Effector memory CD8-positive, alpha-beta T cell (primary cell): ENCODE measurements at places on chromosomes 1 and 21.

GRCh38 chr1:84347271-84347931 lies 45.9 kb downstream of the SAMD13 start:
- no peak for DNase-seq

DNA sequence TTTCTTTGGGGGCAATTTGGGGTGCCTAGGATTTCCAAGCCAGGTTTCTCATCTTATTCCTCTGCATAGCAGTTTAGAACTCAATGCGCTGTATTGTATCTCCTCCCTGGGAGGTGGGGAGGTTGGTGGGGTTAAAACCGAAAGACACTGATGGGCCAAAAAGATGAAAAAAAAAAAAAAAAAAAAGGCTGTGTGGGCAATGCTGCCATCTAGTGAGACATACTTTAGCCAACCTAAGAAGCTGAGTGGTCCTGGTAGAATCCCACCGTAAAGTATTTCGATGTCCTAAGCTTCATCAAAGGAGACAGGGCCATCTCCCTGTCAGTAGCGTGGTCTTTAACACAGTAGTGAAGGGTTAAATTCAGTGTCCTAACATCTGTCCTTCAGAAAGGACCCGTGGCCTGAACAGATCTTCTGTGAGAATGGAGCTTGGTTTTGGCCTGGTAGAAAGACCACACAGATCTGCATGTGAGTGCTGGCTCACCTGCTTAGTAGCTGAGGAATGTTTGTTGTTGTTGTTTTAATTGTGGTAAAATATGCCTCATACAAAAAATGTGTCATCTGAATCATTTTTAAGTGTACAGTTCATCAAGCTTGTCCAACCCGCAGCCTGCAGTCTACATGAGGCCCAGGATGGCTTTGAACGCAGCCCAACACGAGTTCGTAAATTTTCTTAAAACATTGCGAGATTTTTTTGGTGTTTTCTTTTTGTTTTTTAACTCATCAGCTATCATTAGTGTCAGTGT lies 226.2 kb downstream of the KIF26B start:
- DNase-seq: no peak

DNA sequence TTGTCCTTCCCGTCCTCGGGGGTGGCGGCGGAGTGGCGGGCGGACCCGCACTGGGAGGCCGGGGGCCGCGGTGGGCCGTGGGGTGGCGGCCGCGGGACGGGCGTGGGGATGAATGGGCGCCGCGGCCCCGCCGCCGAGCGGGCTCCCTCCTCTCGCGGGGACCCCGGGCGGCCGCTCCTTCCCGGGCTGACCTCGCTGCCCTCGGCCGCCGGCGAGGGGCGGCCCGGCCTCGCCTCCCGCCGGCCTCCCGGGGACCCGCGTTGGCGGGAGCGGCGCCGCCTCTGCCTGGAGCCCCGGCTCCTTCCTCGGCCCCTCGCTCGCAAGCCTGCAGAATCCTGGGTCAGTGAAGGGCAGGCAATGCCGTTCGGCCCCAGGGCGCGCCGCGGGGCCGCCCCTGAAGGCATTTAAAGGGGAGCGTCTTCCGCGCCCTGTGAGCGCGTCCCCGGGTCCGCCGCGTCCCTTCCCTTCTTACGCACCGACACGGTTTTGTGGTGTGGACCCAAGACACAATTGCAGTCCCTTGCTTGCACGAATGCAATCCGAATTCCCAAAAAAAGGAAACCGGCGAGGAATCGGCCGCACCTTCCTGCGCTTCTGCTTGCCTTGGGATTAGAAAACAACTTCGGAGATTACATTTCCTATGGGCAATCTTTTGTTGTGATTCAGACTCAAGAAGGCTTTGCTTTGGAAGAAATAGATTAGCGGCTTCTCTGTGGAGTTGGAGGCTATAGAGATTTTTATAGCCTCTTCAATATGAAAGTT lies 776 bp downstream of the ITSN1 start:
- DNase-seq: peak; percentile 4

DNA sequence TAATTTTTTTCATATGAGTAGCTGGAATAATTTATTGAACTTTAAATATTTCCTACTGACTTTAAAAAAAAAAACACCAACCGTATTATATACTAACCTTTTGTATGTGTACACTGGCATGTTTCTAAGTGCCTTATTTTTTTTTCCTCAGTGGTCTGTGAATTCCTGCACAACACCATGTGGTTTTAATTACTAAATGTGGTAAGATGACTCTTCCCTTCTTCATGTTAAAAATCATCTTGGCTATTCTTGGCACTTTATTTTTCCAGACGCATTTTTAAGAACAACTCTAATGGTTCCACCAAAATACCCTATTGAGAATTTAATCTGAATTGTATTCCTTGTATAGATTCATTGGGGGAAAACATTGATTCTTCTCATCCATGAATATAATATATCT lies 28.4 kb downstream of the PPP2R5A start:
- no peak for DNase-seq

- no peak for DNase-seq
These were observed 47.7 kb upstream of the RBM15 start for GRCh38 chr1:110291241-110292030.

GRCh38 chr1:21882721-21883415 lies 54.2 kb downstream of the HSPG2 start:
- no peak for DNase-seq

DNA sequence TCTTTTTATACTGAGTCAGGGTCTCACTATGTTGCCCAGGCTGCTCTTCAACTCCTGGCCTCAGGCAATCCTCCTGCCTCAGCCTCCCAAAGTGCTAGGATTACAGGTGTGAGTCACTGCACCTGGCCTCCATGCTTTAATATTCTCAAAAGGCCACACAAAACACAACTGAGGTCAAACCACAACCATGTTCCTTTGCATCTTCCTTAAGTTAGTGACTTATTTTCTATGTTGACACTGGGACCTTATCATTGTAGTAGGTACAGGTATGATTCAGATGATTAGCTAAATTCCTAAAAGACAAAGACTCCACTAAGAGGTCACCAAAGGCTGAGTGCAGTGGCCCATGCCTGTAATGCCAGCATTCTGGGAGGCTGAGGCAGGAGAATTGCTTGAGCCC lies 131.9 kb upstream of the ATP1B1 start:
- DNase-seq: no peak

DNA sequence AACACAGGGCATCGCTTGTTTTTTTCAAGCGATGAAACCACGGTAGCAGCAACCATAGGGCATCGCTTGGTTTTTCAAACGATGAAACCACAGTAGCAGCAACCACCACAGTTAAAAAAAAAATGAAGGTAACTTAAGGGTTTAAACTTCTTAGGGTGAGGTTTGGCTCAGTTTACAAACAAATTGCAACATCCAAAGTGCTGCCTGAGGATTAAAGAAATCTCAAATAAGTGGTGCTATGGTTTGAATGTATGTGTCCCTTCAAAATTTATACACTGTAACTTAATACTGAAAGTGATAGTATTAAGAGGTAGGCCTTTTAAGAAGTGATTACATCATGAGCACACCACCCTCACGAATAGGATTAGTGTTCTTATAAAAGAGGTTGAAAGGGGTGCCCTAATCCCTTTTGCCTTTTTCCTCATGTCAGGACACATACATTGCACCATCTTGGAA lies 6.4 kb upstream of the GBP5 start:
- no peak for DNase-seq

- DNase-seq: no peak
These were observed 16.4 kb downstream of the BSND start for GRCh38 chr1:55015123-55015522.

- DNase-seq: no peak
These were observed 12.1 kb downstream of the LGR6 start for GRCh38 chr1:202205523-202206190.

DNA sequence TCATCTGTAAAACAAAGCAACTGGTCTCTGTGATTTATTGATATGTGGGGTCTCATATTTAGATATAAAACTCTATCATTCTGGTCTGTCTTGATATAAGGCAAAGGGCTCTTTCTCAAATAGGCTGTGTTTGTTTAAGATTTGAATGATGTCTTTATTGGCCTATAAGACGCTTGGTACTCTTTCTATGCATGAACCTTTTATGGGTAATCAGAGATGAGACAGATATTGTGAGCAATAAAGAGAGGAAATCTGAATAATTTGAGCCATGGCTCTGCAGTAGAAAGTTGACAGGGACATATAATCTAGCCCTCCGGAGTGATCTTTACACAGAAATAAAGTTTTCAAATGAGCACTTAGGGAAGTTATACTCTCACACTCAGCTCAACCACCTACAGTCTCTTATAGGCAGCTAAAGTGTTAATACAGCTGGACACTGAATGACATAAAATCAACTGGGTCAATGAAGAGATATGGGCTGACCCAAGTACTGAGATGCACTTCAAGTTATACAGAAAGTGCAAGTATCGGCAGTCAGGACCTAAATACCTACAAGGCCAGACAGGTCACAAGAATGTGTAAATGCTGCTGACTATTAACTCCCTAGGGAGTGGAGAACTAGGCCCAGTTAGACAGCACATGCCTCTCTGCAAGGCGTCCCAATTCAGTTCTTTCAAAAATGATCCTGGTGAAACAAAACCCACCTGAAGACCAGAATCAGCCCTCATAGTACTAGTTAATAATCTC lies 111.0 kb downstream of the PTPN14 start:
- no peak for DNase-seq
